ENCODE measurements at places on chromosomes 12 and 14. TPM values are rescaled to one million over a fixed set of nuclear protein-coding genes. Genes with fewer than 3 reads are reported as not detected.

GRCh38 chr12:114678718-114679117 lies 5.3 kb downstream of the TBX3 start:
- DNase-seq, result no peak

Gene CEBPE
- total RNA-seq, result not detected

GRCh38 chr14:87207756-87208155 lies 785.2 kb downstream of the GALC start:
- no peak for DNase-seq

- DNase-seq, result no peak
Observed at GRCh38 chr14:101185073-101185835, 281.7 kb upstream of the RTL1 start.

Gene NEUROD4
- total RNA-seq, result not detected

Gene TAS2R20
- total RNA-seq, result 2.2 TPM

- DNase-seq, result no peak
Observed at GRCh38 chr12:59744564-59744963, 148.7 kb downstream of the SLC16A7 start.

- DNase-seq, result no peak
Observed at GRCh38 chr14:103686831-103687485, 28.3 kb downstream of the XRCC3 start.

DNA sequence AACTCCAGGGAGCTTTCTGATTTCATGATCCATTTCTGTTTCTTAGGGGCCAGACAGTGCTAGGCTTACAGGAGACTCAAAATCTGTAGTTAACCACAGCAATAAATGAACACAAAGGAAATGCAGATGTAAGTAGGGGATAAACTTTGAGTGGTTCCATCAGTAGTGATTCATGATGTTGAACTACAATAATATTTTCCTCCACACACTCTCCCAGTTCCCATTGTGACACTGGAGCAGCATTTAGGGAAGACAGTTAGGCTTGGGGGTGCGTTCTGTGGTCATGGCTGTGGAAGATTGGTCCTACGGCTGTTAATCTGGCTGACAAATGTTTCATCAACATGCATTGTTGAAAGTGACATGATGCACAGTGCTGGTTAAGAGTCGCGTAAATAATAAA lies 66.9 kb downstream of the HMGA2 start:
- DNase-seq, result peak; percentile 46

DNA sequence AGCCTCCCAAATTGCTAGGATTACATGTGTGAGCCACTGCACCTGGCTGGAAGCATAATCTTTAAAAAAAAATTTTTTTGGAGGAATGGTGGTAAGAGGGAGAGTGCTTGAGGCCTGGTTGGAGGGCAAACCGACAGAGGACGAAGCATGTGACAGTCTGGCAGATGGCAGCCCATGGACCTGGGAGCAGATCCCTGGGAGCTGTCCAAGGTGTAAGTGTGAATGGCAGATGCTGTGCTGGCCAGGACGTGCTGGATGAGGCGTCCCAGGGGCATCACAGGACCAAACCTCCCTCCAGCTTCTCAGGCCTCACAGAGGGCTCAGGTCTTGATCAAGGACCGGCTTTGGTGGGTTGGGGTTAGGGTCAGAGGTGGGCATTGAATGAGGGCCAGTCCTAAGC lies 128.4 kb upstream of the NCOR2 start:
- DNase-seq, result no peak

DNA sequence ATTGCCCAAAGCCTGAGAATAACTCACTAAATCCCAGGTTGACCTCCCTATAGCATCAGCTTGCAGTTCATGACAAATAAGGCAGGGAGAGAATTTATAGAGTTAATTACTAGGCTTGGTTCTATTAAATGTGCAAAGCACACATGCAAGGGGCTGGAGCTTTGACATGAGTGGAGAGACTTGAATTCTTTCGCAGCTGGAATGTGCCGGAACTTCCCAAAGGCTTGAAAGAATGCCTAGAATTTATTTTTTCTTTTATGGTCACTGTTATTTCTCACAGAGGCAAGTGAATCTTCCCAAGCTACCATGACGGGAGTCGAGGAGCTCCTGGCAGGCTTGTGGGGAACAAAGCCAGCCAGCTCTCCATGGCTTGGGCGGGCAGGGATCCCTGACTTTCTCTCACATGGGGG lies 95.5 kb upstream of the USP44 start:
- DNase-seq, result peak; percentile 56

GRCh38 chr12:39935839-39936238 lies 170.0 kb downstream of the SLC2A13 start:
- DNase-seq, result no peak

Gene SOCS4
- total RNA-seq, result 28.7 TPM

Measured in endothelial cell of umbilical vein (primary cell).